NCI-H2081 treated with DMSO at 0.1 percent for 48 hours (cell line): ENCODE measurements at places on chromosomes 7 and 10.

DNA sequence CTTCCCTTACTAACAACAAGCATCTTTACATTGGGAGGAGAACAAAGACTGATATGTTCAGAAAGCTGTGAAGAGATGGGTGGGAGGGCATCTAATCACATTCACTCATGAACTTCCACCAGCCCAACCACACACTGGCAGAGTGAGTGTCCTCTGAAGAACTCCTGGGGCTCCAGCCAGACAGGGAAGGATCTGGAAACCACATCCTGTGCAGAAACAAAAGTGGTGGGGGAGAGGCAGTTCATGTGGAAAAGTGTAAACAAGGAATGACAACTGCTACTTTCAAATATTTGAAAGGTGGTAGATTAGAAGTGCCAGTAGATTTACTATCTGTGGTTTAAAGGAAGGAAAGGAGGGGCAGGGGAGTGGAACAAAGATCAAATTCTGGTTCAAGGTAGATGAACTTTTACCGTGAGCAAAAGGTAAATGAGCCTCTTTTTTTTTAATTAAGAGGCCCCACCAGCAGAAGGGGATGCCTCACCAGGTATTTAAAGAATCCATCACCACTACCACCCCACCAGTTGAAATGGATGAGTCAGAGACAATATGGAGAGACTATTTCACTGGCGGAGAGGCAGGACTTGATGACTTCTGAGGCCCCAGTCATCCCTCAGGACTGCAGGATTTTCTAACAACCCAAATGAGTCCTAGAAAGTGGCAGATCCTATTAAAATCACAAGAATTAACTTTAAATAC is 34.5 kb downstream of the GOT1 start:
- DNase-seq = no peak

DNA sequence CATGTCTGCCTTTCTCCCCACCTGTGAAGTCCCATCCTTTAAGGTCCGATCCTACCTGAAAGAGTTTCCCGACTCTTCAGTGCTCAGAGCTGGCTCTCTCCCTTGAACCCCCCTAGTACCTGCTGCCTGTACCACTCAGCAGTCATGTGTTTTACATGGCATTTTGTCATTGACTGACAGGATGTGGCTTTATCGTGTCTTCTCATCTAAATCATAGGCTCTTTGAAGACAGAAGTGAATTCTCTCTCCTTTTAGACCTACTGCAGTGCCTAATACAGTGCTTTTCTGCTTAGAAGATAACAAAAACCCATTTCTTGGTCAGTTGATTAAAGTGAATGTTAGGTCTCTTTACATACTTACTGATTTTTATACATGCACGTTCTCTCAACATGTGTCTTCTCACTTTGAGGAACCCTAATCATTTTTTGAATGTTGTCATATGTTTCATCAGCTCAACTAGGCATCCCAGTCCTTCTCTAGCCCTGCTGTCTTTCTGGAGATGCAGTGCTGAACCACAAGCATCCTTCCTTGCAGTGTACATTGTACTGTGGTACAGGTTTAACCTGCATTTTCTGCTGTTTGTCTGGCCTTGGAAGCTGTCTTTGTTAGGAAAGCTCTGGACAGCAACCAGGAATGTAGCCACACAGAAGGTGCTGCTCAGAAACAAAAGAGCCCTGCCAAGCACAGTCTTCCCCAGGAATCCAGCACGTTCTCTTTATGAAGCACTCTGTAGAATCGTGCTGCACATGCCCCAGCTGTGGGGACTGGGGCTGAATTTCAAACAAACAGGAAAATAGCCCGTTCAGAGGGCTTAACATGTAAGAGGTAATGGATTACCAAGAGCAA is 28.1 kb upstream of the LRRC4 start:
- no peak for DNase-seq

DNA sequence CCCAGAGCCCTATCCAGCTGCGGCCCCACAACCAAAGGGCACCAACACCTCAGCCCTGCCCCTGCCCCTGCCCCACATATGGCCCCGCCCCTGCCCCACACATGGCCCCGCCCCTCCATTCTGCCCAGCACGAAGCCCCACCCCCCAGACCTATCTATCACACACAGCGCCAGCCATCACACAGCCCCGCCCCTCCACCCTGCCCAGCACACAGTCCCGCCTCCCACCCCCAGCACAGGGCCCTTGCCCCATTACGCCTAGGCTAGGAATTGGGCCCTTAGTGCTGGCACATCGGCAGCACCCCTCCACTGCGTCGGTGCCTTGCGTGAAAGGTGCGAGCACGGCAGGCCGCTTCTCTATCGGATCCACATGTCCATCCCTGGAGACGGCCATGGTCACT is 126.8 kb downstream of the MAD1L1 start:
- no peak for DNase-seq

- no peak for DNase-seq
These were observed 53.9 kb downstream of the NOC3L start for GRCh38 chr10:94308866-94309265.

DNA sequence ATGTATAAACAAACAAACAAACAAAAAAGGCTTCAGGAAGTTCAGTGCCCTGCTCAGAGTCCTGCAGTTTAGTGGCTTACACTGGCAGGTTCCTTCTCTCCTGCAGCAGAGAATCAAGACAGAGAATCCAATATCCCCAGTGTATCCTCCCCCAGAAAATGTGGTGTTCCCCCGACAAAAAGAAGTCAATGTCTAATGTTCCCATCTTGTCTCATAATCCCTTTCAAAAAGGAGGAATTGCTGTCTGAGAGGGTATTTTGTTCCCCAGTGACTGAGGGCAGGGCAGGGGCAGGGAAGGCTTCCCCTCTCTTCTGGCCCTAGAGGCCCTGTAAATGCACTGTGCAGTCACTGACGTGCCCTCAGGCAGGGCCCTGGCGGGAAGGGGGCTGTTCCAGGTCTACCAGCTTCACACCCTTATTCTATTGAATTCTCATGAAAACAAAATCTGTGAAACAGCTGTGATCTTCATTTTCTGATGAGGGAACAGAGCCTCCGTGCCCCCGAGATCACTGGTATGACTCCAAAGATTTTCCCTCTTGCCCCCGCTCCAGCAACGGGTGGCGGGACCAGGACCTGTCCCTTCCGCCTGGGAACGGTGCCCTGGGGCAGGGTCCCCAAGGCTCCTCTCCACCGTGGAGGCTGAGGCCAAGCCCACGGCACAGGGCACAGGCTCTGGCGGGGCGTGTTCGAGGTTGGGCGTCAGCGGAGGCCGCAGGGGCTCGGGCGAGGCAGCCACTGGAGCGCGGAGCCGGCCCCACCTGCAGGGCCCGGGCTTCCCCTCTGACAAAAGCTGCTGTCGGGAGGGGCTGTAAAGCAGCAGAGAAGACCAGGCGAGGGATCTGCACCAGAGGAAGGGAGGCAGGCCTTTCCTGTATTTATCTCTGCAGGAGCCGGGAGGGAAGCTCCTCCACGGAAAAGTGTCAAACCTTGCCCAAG is 13.4 kb upstream of the WDFY4 start:
- no peak for DNase-seq

GRCh38 chr10:16965740-16966447 is 148.7 kb upstream of the RSU1 start:
- DNase-seq = no peak

DNA sequence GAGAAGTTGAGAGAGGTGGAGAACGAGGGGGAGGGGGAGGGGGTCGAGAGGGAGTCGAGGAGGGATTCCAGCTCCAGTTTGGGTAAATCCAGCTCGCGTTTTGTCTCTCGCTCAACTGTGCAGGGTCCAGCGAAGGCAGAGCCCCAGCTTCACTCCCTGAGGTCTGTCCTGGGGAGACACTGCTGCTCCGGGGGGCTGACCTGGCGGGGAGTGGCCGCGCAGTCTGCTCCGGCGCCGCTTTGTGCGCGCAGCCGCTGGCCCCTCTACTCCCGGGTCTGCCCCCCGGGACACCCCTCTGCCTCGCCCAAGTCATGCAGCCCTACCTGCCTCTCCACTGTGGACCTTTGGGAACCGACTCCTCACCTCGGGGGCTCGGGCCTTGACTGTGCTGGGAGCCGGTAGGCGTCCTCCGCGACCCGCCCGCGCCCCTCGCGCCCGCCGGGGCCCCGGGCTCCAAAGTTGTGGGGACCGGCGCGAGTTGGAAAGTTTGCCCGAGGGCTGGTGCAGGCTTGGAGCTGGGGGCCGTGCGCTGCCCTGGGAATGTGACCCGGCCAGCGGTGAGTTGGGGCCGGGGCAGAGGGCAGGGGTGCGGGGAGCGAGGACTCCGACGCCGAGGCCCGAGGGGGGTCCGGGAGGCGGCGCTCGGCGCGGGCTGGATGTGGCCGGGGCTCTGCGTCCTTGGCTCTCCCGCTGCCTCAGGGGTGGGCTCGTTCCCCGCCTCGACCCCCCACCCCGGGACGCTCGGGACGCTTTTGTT is at the start of gene TET1:
Gene TET1, plus strand, starts transcription at position 152 of the 757 bp plus-strand sequence. CDS start 12,002 bp downstream, outside the sequence.
- no peak for DNase-seq

- no peak for DNase-seq
These were observed 48.9 kb upstream of the HELLS start for GRCh38 chr10:94496646-94497045.

DNA sequence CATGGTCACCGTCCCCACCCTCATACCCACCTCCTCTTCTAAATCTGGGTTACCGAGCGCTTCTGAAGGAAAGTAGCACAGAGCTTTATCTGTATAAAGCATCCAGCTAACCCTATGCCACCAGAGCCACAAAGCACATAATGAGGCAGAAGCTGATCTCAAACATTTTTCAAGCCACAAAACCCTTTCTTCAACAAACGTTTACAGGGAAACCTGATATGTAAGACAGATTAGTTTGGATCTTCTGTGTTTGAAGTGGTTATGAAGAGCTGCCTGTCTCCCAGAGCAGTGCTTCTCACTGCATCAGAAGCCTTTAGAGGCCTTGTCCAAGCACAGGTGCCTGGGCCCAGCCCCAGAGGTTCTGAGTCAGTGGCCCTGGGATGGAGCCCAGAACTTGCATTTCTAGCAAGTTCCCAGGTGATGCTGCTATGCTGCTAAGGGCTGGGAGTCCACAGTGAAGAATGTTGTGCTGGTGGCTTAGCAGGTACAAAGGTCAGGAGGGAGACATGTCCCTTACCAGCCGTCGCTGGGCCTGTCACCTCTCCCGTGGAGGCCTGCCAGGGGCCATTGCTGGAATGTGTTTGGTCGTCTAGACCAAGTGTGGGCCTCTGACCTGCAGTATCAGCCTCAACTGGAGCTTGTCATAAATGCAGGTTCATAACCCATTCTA is 90.4 kb downstream of the TAF3 start:
- no peak for DNase-seq

- DNase-seq = no peak
These were observed 114.7 kb downstream of the CUX1 start for GRCh38 chr7:101932083-101932482.

DNA sequence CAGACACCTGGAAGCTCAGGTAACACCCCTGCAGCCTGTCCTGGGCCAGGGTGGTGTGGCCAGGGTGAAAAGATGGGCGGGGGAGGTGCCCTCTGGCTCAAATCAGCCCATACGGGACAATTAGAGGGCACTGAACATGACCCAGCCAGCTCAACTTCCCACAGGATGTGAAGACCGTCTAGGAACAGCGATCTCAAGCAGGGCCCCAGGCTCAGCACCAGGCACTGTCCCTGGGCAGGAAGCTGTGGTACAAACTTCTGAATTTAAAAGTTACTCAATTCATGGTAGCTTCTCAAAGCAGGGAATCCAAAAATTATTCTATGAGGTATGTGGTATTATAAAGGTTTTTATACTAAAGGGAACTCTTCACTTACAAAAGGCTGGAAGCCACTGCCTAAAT is 5.1 kb upstream of the GRB10 start:
- no peak for DNase-seq

GRCh38 chr10:49404321-49404878 is 8.5 kb upstream of the DRGX start:
- no peak for DNase-seq

DNA sequence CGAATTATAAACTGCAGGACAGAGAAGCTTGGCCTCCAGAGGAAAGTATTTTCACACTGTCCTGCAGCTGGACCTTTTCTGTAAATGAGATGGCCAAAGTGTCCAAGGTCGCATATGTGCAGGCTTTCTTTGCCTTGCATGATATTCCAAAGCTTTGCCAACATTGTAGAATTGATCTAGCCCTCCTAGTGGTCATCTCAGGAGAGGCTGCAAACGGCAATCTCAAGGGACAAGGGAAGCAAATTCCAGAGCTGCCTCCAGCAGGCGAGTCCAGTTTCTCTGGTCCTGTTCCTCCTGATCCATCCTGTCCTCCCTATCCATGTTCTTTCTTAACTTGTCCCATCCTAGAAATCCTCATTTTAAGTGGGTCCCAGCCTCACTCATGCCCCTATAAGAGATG is 373.4 kb upstream of the PCDH15 start:
- DNase-seq = no peak

DNA sequence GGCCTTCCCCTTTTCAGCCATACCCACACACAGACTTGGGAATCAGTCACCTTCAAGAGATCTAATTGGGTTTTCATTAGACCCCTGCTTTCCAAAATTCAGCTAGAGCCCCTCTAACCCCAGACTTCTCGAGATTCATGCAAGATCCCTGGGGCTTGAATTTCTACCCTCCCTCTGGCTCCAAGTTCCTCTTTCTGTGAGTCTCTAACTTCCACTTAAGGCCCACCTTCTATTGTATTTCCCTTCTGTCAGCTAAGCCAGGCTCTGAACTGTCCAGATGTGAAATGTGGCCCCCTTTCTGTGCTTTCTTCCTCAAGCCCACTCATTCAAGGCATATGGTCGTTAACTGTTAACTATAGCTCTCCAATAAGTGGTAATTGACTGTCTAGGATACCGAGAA is 132.2 kb downstream of the ZNF365 start:
- no peak for DNase-seq

DNA sequence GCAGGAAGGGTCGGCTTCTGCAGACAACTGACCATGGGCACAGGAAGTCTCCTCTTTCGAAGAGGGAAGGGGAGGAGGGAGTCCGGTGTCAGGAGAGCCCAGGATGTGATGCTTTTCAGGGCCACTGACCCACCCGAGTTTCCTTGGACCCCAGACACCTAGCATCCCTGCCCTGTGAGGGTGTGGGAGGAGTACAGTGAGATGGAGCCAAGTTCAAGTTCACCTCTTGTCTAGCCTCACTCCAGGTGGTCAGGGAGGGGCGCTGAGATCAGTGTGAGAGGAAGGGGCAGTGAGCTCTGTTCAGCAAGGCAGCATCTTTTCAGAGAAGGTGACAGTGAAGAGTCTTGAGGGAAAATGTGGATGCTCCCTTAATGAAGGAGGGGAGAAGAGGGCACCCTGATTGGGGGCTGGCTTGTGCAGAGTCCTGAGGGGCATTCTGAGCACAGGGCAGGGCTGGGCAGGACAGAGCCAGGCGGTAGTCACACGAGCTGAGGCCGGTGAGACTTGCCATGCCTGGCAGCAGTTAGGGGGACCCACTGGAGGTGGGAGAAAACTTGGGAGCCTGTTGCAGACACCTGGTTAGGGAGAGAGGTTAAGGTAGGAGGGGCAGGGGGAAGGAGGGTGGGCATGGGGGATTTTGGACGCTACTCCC is 49.7 kb downstream of the ADCY1 start:
- DNase-seq = no peak

DNA sequence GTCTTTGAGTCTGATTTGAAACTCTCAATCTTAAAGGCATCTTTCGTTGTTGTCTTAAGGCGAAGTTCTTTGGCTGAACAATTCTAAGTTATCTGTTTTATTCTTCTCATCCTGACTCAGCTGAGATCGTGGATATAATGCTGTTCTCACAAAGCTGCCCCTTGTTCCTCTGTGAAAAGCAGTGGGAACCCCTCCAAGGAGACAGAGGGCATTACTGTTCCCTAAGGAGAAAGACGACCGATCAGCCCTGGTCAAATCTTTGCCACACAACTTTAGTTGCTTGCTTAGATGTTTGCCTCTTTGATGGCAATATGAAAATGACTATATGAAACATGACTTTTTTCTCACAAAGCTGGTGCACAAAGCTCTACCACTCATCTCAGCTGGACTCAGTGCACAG is 1016.7 kb downstream of the REEP3 start:
- DNase-seq = no peak
